ENCODE measurements at places on chromosomes 3 and 15. TPM values are rescaled to one million over a fixed set of nuclear protein-coding genes. Genes with fewer than 3 reads are reported as not detected.

- H3K4me1 ChIP-seq, result peaks cover 7% of the 10 kb centered on the region
- DNase-seq, result no peak
- H3K36me3 ChIP-seq, result no peaks in the 10 kb centered on the region
- H3K4me3 ChIP-seq, result no peak overlapping the region
Observed at GRCh38 chr3:197512691-197513571, 42.8 kb downstream of the BDH1 start.

- no peak overlapping the region for H3K4me3 ChIP-seq
- no peak for DNase-seq
- H3K27ac ChIP-seq, result no peak overlapping the region
- no peaks in the 10 kb centered on the region for H3K4me1 ChIP-seq
- H3K36me3 ChIP-seq, result no peaks in the 10 kb centered on the region
- H3K27me3 ChIP-seq, result no peaks in the 10 kb centered on the region
Observed at GRCh38 chr15:53675832-53676231, 83.6 kb downstream of the WDR72 start.

GRCh38 chr3:61158667-61159066, 92.6 kb downstream of the FHIT start:
- H3K4me3 ChIP-seq, result no peak overlapping the region
- no peaks in the 10 kb centered on the region for H3K36me3 ChIP-seq
- no peaks in the 10 kb centered on the region for H3K27me3 ChIP-seq
- no peak overlapping the region for H3K27ac ChIP-seq
- peaks cover 21% of the 10 kb centered on the region for H3K4me1 ChIP-seq
- DNase-seq, result no peak

- H3K36me3 ChIP-seq, result no peaks in the 10 kb centered on the region
- H3K27me3 ChIP-seq, result no peaks in the 10 kb centered on the region
- peaks cover 38% of the 10 kb centered on the region for H3K4me1 ChIP-seq
- no peak overlapping the region for H3K27ac ChIP-seq
- no peak for DNase-seq
- H3K4me3 ChIP-seq, result no peak overlapping the region
Observed at GRCh38 chr3:130925628-130926027, 31.7 kb downstream of the ATP2C1 start.

DNA sequence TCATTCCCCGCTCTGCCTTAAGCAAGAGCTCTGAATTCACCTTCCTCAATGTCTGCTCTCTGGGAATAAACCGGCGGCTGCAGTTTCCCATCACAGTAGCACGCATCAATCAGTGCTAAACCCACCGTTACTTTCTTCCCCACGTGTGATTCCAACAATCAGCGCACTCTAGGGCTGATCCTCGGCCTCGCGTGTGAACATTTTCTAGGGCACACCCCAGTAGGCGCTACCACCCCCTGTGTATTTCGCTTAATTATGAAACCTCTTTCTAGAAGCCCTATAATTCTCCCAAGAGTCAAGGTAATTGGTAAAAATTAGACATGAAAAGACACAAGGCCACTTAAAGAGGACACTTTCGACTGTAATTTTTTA, 87.5 kb downstream of the RFTN1 start:
- no peak overlapping the region for H3K4me3 ChIP-seq
- peaks cover 44% of the 10 kb centered on the region for H3K4me1 ChIP-seq
- H3K27ac ChIP-seq, result no peak overlapping the region
- peaks cover 6% of the 10 kb centered on the region for H3K36me3 ChIP-seq

GRCh38 chr3:48268936-48269561, 28.1 kb downstream of the ZNF589 start:
- no peaks in the 10 kb centered on the region for H3K27me3 ChIP-seq
- H3K4me1 ChIP-seq, result peaks cover 12% of the 10 kb centered on the region
- H3K27ac ChIP-seq, result no peak overlapping the region
- DNase-seq, result no peak
- H3K4me3 ChIP-seq, result no peak overlapping the region
- H3K36me3 ChIP-seq, result peaks cover 35% of the 10 kb centered on the region

NLGN1 gene
- total RNA-seq, result 13.7 TPM

GRCh38 chr3:46463868-46464241, 850 bp downstream of the LTF start:
- DNase-seq, result no peak
- H3K27me3 ChIP-seq, result peaks cover 25% of the 10 kb centered on the region
- H3K27ac ChIP-seq, result peak overlapping the region; percentile 88
- H3K4me1 ChIP-seq, result peaks cover 52% of the 10 kb centered on the region
- peak overlapping the region; percentile 58 for H3K4me3 ChIP-seq
- H3K36me3 ChIP-seq, result peaks cover 5% of the 10 kb centered on the region

DNA sequence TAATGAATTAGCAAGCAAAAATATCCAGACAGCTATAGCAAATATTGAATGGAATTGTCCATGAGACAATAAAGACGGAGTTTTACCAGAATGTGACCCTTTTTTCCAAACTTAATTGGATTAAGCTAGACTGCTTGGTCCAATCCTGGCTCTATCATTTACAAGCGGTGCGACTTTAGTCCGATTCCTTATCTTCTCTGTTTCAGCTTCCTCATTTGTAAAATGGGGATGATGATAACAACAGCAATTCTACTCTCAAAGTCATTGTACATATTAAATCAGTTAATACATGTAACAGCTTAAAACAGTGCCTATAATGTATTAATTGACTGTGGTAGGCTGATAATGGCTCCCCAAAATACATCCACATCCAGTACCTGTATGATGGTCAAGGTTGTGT, 62.1 kb upstream of the CRBN start:
- no peak overlapping the region for H3K27ac ChIP-seq
- peaks cover 32% of the 10 kb centered on the region for H3K27me3 ChIP-seq
- H3K4me3 ChIP-seq, result no peak overlapping the region
- no peaks in the 10 kb centered on the region for H3K4me1 ChIP-seq
